Mesothelial cell of epicardium (in vitro differentiated cells): ENCODE measurements at places on chromosomes 11 and 22. TPM values are rescaled to one million over a fixed set of nuclear protein-coding genes. Genes with fewer than 3 reads are reported as not detected.
A peak's percentile ranks its signal among the peaks of the same experiment; 100 is the strongest.

Gene OSBP2
- total RNA-seq = 13.0 to 15.8 TPM (median 15.8 TPM) in 3 replicates

Gene GP1BB
- total RNA-seq = 1.4 to 5.7 TPM (median 4.4 TPM) in 3 replicates

Gene OR8A1
- not detected in 3 replicates for total RNA-seq

Gene DEUP1
- total RNA-seq = 0.66 to 1.2 TPM (median 1.2 TPM) in 3 replicates

Gene SYCE3
- 0.59 to 0.76 TPM in 2 of 3 replicates, not detected in the other for total RNA-seq

Gene NCAM1
- 137 to 141 TPM (median 139 TPM) in 3 replicates for total RNA-seq

Gene WEE1
- 64.7 to 67.2 TPM (median 66.4 TPM) in 3 replicates for total RNA-seq

Gene POU2AF2
- not detected in 3 replicates for total RNA-seq

Gene LSP1
- 4.9 to 5.2 TPM (median 4.9 TPM) in 3 replicates for total RNA-seq

Gene TCN1
- not detected in 3 replicates for total RNA-seq

DNA sequence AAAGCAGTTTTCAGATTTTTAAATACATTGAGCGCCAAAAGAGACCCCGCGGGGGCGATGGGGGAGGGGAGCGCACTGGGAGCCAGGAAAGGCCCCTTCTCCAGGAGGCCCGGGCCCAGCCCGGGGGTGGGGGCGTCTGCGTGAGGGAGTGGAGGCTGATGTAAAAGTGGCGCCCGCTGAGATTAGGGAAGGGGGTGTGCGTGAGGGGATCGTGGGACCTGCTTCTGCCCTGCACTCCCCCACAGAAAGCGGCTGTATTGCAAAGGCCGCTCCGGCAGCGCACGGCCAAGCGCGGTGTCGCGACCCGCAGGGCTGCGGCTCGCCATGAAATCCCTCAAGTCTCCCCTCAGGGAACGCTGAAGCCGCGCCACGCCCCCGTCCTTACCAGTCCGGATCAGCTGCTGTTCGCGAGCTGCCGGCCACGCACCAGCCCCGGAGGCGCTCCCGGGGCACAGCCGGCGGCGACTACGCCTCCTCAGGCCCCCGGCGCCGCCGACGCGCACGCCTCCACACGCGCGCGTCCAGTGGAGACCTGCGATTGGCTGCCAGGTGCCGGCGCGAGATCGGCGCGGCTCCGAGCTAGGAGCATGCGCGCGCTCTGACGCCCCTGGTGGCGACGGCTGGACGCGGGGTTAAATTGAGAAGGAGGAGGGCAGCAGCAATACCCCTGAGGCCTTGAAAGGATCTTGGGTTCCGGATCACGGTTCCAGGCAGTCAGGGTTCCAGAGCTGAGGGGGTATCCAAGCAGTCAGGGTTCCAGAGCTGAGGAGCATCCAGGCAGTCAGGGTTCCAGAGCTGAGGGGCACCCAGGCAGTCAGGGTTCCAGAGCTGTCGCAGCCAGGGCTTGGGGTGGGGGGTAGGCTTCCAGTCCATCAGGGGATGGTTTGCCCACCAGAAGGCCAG is at the start of gene ZNF280B:
ZNF280B (minus strand) TSS at position 469 of the 903 bp plus-strand sequence. CDS start 19,344 bp downstream, outside the sequence.
- peak; percentile 75 for DNase-seq

DNA sequence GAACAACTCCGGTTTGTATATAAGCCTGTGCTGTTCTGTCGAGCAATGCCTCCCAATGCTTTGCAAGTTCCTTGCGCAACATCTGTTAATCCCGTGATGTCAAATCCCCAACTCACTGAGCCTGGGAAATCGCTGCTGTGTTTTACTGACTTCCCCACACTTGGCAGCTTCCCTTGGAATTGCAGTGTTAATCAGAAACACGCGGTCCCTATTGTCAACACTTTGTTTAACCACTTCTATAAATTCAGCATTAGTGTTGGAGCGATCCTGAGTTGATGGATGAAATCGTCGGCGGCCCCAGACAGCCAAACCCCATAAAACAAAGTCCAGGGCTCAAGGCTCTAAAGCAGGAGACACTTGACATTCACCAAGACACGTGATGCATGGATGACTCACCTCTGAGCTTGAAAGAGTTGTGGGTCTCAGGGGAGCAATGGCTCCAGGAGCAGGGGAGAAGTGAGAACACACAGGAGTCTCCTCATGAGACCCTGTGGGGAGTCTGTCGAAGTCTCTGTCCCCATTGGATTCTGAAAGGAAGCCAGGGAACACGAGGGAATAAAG is 555.3 kb downstream of the MIAT start:
- DNase-seq = no peak

DNA sequence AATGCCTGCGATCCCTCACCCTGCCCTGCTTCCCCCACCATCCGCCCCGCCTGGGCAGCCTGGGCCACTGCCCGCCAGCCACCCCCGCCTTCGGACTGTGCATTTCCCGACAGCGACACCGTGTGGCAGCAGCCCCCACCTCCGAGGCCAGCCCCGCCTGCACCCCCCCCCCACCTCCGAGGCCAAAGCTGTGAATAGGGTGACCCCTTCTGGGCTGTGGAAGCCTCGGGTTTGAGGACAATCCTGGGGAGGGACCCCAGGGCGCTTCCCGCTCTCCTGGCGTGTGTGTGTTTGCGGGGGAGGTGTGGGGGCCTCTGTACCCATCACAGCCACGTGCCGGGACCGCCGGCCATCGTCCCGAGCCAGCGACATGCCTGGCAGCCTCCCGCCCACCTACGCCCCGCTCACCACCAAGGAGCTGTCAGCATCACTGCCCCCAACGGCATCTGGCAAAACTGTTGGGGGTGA is 33.8 kb upstream of the PPARA start:
- DNase-seq = peak; percentile 90

- DNase-seq = no peak
These were observed 9.8 kb downstream of the SLC15A3 start for GRCh38 chr11:60942219-60942618.

- DNase-seq = no peak
These were observed 120.7 kb upstream of the TMEM45B start for GRCh38 chr11:129694966-129695365.

DNA sequence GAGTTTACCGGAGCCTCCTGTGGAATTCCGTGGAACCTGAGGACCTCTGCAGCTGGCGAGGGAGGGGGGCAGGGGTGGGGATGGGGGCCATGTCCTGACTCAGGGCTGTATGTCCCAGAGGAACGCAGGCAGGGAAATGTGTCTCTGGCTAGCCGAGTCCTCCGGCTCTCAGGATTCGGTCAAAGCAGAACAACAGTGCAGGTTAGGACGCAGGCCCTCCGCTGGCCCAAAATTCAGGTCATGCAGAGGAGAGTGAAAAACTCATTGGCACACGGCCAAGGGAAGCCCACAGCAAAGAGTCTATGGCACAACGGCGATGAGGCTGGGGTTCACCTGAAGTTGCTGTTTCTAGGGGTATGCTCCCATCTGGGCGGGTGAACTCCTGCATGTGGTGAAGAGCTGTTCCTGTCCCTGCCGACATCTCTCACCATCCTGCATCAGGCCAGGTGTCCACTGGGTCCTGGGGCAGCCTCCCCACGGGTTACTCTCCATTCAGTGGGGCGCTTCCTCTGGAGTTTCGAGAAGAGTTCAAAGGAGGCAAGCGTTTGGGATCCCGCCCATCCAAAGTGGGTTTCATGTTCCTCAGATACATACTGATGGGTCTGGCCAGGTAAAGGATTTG is 1055.3 kb downstream of the BRD1 start:
- no peak for DNase-seq

GRCh38 chr22:39208013-39208680 is 36.6 kb downstream of the PDGFB start:
- no peak for DNase-seq

- DNase-seq = no peak
These were observed 14.1 kb downstream of the CXCR5 start for GRCh38 chr11:118897721-118898310.

- no peak for DNase-seq
These were observed 1.8 kb downstream of the PITPNM1 start for GRCh38 chr11:67503119-67504004.

- DNase-seq = no peak
These were observed 1.8 kb upstream of the DUSP8 start for GRCh38 chr11:1573903-1574237.

DNA sequence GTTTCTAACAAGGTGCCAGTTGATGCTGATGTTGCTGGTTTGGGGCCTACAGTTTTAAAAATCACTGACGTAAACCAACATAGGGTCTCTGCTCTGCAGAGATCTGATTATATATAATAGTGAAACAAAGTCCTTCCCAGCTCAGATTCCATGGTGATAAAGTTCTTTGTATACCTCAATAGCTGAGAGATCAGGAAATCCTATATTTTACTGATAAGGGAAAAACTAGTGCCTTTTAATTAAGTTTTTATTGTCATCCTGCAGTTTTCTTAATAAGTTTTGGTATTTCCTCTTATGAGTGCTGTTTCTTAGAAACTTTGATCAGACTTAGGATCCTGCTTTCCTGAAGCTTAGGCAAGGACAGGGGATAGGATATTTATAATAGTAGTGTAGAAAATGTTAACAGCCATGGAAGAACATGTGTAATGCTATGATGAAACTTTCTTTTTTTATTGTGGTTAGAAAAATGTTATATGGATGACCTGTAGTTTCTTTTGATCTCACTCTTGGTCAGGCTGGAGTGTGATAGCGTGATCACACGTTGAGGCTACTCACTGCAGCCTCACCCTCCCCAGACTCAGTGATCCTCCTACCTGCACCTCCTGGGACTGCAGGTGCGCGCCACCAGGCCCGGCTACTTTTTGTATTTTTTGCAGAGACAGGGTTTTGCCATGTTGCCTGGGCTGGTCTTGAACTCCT is 14.1 kb downstream of the CAPRIN1 start:
- DNase-seq = no peak

DNA sequence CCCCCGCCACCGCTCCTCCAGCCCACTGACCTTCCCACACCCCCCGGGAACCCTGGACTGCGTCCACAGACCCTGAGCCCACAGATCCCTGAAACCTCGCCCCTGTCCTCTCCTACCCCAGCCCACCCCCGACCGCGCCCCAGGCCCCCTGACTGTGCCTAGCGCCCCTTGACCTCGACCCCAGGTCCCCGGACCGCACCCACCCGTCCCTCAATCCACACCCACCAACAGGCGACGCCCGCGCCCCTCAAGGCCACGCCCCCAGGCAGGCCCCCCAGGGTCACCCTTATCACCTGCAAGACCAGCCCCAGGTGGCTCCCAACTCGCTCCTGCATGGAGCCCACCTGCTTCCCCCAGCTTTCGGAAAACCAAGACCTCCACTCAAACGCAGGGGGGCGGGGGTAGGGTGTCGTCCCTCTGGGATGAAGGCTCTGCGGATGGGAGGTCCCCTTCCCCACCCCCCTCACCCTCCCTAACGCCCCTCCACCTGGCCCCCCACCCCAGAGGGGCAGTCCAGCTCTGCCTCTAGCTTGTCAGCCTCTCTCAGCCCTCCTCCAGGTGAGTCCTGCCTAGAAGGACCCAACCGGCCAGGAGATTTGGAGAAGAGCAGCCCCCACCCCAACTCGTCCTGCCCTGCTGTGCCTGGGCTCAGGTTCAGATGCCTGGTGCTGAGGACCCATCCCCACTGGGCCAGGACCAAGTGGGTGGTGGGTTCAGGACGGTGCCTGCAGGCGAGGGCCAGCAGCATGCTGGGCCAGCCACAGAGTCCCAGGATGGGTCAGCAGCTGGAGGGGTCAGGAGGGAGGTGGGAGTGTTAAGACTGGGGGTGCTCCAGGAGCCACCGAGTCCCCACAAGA is 3.1 kb upstream of the IL17REL start:
- DNase-seq = no peak

DNA sequence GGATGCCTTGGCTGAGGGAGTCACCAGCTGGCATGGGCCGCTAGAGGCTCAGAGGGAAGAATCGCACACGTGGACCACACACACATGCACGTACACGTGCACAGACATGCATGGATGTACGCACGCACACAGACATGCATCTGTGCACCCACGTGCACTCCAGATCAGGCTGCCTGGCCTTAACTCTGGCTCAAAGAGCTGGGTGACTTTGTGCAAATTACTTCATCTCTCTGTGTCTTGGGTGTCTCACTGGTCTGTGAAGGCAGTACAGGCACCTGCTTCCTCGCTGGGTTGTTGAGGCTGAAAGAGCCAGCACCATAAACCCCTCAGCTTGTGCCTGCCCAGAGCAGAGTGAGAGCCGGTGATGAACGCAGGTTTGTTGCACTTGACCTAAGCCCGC is 28.7 kb downstream of the TMPRSS6 start:
- DNase-seq = no peak

- no peak for DNase-seq
These were observed 112.0 kb downstream of the FCHSD2 start for GRCh38 chr11:73030130-73030529.

- no peak for DNase-seq
These were observed 12.1 kb downstream of the TRIM51 start for GRCh38 chr11:55895216-55895615.

DNA sequence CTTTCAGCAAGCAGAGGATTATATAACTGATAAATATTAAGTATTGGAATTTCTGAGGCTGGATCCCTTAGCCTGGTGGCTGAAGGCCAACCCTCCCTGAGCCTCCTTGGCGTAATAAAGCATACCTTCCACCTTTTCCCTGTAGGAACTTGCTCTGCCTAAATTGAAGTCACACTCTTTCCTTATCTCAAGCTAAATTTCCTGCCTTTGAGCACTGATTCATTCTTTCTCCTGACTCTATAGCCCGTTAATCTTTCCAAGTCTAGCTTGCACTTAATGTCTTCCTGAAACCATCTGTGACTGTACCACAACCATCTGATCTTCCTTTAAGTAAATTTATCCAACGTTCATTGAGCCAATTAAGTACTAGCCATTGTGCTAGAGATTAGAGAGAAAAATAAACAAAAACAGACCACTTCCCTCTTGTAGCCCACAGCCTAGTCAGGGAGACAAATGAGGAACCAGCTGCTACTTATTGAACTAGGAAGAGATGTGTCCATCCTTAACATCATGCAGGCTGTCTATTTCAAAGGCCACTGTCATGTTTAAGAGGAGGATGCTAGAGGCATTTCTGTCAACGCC is 62.9 kb downstream of the GRK3 start:
- DNase-seq = no peak

GRCh38 chr22:27110665-27111451 is 453.5 kb downstream of the MIAT start:
- no peak for DNase-seq

DNA sequence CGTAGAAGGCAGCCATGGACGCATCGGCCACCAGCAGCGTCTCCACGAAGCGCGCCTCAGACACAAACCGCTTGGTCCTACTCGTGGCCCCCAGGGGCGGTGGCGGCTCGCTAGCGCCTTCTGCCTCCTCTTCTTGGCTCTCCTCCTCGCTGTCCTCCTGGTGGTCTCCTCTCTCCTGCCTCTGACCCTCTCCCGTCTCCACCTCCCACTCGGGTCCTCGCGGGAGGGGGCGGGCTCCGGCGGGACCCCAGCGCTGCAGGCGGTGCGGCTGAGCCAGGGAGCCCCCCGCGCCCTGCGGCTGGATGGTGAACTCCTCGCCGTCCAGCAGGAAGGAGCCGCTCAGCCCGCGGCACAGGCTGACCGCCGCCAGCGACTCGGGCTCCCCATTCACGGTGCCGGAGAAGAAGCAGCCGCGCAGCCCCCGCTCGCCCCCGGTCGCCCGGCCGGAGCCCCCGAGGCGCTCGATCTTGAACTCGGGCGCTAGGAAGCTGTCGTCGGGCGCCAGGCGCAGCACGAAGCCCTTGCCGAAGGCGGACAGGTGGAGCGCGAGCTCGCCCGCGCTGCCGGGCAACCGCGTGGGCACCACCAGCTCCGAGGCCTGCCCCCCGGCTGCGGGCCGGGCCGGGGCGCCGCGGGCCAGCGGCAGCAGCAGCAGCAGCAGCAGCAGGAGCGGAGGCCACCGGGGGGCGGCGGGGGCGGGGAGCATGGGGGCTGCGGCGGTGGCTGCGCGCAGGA is 661 bp downstream of the ADAMTS8 start:
- DNase-seq = no peak
